ENCODE measurements at places on chromosomes 2 and 18.
A peak's percentile ranks its signal among the peaks of the same experiment; 100 is the strongest.

- DNase-seq: no peak
Observed at GRCh38 chr2:223282221-223282620, 230.2 kb downstream of the KCNE4 start.

- DNase-seq: no peak
Observed at GRCh38 chr2:236536727-236537398, 32.8 kb upstream of the ACKR3 start.

- peak; percentile 22 for DNase-seq
Observed at GRCh38 chr18:2686349-2686968, 30.9 kb downstream of the SMCHD1 start.

- peak; percentile 55 for DNase-seq
Observed at GRCh38 chr18:36752929-36753865, 75.6 kb downstream of the TPGS2 start.

DNA sequence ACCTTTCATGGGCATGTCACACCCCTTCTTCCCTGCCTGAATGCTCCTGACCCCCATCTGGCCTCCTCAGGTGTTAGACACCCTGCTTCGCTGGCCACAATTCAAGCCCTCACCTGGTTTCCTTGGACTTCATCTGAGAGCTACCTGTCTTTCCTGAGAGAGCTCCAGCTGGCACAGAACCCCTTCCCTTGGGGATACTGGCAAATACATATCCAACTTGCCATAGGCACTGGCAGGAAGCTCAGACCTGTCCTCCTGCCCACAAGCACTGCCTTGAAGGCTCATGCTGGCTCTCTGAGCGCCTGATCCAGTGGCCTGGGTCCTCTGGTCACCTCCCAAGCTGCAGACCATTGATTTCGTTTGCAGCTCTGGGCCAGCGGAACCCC is 74.1 kb upstream of the MAP4K3 start:
- no peak for DNase-seq

DNA sequence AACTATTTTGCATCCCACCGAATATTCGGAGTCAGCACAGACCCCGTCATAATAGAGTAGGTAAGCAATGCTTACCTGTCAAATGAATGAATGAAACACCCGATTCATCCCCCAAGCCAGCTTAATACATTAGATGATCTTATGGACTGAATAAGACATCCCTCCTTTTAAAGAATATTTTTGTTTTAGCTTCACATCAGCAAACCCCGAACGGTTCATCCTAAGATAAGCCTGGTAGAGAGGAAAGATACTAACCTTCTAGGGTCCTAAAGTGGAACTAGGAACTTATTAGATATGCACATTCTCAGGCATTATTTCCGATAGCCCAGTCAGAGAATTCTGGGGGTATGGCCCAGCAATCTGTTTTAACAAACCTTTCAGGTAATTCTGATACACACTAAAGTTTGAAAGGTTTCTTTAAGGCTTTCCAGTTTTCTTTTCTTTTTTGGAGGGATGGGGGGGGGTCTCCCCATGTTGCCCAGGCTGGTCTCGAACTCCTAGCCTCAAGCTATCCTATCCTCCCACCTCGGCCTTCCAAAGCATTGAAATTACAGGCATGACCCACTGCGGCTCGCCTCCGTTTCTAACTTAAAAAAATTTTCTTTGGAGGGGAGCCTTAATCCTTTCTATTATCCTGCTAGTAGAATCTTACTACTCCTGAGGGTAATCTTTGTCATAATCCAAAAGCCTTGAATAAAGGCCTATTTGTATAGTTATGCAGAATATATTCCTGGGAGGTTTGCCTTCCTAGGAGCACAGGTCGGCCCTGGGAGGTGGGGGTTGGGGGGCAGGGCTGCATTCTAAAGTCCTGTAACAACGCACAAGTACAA is 1.0 kb upstream of the ACTR3 start:
- DNase-seq: no peak

DNA sequence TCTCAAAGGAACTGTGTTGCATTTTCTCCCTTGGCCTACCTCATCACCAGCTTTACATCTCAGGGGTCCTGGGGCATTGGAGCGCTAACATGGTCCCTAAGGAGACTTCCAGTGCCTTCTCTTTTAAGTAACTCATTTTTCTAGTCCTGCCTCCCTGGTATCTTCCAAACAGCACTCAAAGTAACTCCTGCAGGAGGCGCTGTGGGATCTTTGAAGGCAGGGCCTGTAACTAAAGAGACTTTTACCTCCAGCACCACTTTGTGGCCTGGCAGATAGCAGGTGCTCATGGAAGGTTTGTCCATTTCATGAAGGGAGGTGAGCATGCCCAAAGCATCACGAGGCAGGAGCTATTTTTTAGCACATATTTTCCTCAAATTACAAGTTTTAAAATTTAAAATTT is 411.0 kb upstream of the GYPC start:
- no peak for DNase-seq

- no peak for DNase-seq
Observed at GRCh38 chr2:164609790-164610189, 11.5 kb downstream of the GRB14 start.

Measured in LHCN-M2 (cell line).